ENCODE measurements at places on chromosomes 13 and 19.

DNA sequence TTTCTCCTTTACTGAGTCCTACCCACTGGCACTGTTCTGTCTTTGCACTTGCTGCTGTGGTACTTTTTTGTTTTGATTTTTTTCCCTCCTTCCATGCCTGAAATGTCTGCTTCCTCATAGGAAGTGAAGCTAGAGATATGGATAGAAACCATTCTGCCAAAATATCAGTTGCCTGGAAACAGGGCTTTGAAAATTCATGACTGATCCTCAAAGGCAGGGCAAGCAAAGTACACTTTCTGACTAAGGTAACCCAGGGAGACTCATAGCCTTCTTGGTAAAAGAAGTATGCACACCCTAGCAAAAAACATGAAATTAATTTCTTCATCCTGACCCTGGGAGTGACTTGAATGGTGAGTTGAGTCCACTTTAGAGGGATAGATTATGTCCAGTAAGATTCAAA is 329.8 kb downstream of the MYO16 start:
- no peak for DNase-seq

GRCh38 chr19:41297628-41298347 is 12.2 kb upstream of the CCDC97 start:
- DNase-seq = peak; percentile 59

- no peak for DNase-seq
These were observed 315.9 kb downstream of the ATP8A2 start for GRCh38 chr13:25687471-25688225.

- no peak for DNase-seq
These were observed 44.2 kb downstream of the EDNRB start for GRCh38 chr13:77874406-77874805.

DNA sequence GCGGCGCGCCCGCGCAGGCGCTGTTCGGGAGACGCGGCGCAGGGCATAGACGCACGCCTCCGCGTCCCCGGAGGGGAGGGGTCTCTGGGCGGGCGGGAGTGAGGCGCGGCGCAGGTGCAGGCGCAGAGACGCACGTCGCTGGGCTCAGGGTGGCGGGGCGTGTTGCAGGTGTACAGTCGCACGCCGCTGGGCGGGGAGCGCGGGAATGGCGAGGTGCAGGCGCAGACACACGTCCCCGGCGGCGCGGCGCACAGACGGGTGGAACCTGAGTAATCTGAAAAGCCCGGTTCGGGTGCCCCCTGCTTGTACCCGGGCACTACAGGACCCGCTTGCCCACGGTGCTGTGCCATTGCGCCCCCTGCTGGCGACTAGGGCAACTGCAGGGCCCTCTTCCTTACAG is 44.7 kb downstream of the PLPP2 start:
- no peak for DNase-seq

DNA sequence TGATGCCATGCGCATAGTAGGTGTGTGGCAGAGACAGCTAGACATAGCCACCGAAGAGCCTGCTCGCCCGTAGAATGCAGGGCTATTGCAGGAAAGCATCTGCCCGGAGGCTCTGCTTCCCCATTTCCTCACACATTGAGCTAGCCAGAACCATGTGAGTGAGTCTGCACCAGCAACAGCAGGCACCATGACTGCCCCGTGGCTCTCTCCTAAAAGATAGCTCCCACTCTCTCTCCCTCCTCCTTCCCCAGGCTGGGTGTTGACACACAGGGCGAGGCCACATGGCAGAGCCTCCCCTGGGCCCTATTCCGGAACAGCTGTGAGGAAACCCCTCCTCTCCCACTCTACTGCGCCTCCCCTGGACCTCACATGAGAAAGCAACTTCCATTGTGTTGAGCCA is 52.3 kb upstream of the ATP12A start:
- no peak for DNase-seq

DNA sequence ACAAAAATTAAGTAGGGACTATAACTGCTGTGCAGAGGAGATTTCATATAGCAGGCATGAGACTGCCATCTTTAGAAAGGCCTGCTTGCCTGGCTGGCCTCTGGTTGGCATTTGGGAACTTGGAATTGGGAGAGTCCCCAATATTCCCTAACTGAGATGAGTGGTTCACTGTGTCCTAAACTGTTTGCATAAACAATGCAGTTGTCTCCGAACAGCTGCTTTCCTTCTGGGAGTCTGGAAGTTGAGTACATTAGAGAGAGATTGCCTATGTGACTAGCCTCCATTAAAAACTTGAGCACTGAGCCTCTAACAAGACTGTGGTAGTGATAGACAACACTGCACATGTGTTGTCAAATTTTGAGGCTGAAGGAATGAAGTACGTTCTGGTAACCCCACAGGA is 47.4 kb downstream of the STOML3 start:
- DNase-seq = no peak

DNA sequence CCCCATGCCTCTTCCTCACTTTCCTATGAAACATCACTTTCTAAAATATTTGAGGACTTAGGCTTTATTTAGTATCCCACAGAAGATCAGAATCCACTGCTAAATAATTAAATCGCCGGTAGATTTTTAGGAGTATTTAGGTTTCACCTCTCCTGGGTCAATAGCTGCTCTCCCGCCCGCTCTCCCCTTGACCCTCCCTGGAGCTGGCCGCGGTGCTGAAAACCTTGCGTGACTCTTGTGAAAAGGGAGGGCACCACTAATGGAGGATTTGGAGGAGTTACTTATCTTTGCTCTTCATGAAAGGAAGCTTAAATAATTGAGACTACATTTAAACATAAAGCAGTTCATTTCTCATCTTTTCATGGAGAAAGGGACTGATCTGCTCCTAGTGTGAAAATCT is 14.1 kb downstream of the POU4F1 start:
- no peak for DNase-seq

DNA sequence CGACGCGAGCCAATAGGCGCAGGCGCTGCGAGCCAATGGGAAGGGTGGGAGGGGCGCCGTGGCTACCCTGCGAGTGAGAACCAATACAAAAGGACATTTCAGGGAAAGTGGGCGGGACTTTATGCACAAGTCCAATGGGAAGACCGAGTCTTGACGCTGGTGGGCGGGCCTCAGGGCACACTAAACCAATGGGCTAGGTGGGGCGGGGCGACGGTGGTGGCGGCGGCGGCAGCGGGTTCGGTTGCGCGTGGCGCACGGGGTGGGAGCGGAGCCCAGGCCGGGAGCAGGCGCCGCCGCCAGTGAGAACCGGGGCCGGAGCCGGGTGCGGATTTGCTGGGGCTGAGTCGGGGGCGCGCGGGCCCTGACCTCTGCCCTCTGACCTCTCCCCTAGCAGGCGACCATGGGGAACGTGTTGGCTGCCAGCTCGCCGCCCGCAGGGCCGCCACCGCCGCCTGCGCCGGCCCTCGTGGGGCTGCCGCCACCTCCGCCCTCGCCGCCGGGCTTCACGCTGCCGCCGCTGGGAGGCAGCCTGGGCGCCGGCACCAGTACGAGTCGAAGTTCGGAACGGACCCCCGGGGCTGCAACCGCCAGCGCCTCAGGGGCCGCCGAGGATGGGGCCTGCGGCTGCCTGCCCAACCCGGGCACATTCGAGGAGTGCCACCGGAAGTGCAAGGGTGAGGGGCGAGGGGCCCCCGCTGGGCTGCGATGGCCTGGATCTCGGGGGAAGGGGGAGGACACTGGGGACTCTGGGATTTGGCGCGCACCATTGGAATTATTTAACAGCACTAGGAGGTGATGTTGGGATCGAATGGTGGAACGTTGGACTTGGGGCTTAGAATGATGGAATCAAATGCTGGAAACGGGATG is at the start of gene TOMM40:
TOMM40 (plus strand) TSS at position 239 of the 867 bp plus-strand sequence; CDS start at position 401, 162 bp downstream.
- DNase-seq = peak; percentile 100

- DNase-seq = peak; percentile 80
These were observed 62.1 kb downstream of the DGKH start for GRCh38 chr13:42110410-42111155.

DNA sequence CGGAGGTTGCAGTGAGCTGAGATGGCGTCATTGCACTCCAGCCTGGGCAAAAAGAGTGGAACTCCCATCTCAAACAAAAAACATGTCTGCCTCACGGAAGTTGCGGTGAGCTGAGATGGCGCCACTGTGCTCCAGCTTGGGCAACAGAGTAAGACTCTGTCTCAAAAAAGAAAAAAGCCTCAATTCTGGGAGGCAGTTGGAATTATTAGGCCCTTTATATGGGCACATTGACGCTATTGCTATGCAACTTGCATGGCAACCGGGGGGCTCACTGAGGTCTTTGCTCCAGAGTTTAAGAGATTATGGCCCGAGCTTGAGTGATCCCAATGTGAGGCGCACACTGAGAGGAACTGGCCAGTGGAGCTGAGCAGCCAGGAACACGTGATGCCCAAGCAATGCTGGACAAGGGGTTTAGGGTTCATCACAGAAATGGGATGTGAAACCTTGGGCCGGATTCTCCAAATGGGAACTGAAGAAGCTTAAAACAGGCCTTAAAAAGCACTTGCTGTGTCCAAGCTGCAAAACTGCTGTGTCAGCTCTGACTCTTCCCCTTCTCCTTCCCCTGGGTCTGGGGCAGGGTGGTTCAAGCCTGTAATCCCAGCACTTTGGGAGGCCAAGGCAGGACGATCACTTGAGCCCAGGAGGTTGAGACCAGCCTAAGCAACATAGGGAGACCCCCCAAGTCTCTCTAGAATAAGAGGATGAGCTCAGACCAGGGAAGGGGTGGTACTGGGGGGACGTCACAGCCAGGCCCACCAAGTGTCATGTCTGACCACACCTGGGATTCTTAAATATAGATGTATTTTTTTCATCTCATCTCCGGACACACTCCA is 2.5 kb downstream of the FTL start:
- DNase-seq = peak; percentile 36

- no peak for DNase-seq
These were observed 412.5 kb upstream of the PCDH9 start for GRCh38 chr13:67642657-67643056.

DNA sequence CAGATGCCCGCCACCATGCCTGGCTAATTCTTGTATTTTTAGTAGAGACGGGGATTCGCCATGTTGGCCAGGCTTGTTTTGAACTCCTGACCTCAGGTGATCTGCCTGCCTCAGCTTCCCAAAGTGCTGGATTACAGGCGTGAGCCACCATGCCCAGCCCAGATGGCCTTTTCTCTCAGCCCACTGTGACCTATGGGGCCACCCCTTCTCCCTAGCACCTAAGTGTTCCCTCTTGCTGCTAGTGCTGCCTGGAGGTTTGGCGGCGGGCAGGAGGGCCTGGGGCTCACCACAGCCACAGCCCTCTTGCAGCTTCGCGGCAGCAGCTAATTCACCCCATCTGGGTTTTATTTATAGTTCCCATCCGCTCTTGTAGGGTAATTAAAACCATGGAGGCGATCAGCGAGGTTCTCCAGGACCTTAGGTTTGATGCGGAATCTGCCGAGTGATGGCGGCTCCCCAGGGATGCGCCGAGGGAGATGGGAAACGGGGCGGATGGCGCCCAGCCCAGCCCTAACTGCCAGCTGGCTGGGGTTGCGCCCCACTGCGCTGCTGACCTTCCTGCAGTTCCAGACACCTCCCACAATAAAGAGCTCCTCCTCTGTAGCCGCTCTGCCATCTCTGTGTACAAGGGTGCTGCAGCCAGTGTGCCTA is 3.3 kb downstream of the REX1BD start:
- DNase-seq = no peak

DNA sequence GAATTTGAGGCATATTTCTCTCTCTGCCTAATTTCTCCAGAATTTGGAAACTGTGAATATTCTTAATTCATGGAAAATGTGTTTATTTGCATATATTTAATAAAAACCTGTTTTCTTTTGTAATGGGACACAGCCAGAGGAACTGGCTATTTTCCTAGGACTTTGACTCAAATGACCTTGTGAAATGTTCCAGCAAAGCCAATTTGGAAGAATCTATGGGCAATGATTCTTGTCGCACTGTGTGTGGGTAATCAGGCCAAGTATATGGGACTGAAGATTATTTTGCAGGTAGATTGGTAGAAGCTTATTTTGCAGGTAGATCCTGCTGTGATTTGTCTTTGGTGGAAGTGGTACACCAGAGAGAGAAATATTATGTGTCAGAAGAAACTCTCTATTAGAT is 38.8 kb downstream of the SUCLA2 start:
- DNase-seq = no peak

DNA sequence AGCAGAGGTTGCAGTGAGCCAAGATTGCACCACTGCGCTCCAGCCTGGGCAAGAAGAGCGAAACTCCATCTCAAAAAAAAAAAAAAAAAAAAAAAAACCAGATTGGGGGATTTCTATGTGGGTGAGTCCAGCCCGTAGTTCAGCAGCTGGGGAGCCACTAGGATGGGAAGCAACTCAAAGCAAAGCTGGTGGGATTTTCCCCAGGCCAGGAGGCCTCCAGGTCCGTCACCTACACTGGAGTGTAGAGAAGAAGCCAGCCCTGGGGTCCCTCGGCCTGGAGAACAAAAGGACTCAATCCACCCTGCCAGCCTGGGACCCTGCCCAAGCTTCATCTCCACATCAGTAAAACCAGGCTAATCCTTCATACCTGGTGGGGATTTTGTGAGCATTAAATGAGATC is 121.3 kb upstream of the CACNA1A start:
- no peak for DNase-seq

DNA sequence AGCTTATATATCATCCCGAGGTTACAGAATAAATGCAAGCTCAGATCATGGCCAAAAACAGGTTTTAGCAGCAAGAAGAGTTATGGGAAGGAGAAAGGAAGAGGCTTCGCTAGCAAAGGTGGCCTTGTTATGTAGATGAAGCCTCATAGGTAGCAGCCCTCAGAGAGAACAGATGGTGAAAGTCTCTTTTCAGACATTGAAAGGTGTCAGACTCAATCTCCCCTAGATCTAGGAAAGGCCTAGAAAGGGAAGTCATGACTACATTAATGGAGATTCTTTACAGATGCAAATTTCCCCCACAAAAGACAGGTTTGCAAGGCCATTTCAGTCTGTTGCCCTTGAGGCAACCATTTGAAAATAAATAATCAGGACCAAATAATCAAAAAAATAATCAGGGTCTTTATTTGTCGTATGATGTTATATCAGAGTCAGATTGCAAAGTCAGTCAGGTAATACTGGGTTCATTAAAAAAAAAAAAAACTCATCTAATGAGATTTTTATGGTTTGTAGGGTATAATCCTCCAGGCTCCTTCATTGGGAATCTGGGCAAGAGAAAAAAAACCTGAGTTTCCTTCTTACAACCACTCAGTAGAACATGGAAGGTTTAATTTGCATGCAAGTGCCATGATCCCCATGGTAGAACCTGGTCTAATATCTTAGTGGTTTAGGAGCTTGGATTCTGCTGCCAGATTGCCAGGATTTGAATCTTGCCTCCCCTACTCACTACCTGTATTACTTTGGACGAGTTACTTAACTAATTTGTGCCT is 50.8 kb upstream of the HTR2A start:
- DNase-seq = no peak

GRCh38 chr13:111295886-111296285 is 24.6 kb upstream of the TEX29 start:
- DNase-seq = no peak

DNA sequence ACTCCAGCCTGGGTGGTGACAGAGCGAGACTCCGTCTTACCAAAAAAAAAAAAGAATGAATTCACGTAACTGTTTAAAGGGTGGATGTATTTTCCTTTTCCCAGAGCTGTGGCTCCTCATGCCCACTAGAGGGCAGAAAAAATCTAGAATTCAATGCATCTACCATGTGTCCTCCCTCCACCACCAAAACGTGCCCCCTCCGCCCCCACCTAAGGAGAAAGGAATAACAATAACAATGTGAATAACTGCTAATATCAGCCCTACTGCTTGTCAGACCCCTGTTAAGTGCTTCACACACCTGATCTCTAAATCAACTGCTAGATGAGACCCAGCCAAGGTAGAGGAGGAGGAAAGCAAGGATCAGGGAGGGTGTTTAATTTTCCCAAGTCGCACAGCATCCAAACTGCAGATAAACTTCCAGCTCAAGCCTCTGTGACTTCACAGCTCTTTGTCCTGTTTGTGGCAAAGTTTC is 20.2 kb upstream of the PNMA8B start:
- DNase-seq = peak; percentile 53
